ENCODE measurements at places on chromosomes 5 and 9.

DNA sequence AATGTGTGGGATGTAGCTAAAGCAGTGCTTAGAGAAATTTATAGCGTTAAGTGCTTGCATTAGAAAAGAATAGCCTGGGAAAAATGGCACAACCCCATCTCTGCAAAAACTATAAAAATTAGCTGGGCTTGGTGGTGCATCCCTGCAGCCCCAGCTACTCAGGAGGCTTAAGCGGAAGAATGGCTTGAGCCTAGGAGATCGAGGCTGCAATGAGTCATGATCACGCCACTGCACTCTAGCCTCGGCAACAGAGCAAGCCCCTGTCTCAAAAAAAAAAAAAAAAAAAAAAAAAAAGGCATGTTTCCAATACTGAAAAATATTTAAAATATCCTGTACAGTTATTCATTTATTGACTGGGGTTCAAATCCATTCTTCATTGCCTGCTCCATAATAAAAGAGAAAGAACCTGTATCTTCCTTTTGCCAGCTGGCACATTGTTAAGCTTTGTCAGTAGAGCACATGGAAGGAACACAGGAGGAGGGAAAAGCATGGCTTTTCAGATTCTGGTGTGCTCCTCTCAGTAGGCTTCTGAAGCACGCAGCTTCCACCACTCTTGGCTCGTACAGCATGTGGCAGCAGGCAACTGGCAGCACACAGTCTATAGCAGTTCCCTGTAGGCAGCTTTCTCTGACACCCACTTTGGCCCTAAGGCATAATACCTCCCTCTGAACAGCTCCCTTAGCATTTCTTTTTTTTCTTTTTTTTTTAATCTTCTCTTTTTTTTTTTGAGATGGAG, 73.5 kb downstream of the TRIM36 start:
- no peak for DNase-seq

GRCh38 chr9:134284741-134285140, 41.5 kb upstream of the RXRA start:
- no peak for DNase-seq

DNA sequence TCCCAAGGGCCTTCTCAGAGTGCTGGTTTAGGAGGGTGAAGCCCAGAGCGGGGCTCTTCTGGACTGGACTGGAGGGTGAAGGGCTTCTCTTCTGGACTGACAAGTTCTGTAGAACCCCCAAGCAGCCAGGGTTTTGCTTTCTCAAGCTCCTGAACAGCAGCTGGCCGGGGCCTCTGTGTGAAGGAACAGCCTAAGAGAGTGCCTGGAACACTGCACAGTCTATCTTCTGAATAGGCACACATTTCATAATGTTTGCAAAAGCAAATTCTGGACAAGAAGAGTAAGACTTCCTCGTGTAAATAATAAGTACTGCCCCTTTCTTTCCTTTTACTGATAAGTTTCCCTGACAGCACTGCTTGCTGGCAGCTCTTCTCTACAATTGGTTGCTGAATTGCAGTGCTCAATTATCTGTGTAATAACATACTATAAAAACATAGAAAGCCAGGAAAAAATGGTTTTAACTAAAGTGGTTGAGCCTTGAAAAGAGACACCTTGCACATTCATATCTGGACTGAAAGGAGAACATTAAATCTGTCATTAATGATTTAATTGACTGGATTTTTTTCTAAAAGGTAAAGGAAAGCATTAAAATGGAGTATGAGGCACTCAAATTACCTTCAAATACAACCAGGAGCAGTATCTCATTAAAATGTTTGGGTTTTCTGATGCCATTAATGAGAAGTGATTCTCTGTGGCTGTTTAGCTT, 20.5 kb downstream of the MAST4 start:
- no peak for DNase-seq

DNA sequence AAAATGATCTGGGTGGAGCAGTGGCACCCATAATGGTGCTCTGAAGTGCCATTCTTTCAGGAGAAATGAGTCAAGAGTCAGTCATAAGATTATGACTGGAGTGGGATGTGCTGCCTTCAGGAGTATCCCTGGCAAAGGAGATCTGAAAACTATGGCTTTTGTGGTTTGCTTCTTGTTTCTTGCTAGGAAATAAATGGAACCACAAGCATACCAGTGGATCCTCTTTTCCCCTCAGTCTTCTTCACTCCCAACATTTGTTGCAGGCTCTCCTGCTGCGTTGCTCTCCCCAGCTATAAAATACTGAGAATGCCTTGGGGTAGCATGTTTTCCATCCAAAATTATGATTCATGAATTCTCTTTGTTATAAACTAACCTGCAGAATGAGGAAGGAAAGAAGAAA, 199.1 kb downstream of the NNT start:
- no peak for DNase-seq

- DNase-seq, result no peak
Measured at GRCh38 chr9:137482094-137482781, 23.1 kb upstream of the NSMF start.

DNA sequence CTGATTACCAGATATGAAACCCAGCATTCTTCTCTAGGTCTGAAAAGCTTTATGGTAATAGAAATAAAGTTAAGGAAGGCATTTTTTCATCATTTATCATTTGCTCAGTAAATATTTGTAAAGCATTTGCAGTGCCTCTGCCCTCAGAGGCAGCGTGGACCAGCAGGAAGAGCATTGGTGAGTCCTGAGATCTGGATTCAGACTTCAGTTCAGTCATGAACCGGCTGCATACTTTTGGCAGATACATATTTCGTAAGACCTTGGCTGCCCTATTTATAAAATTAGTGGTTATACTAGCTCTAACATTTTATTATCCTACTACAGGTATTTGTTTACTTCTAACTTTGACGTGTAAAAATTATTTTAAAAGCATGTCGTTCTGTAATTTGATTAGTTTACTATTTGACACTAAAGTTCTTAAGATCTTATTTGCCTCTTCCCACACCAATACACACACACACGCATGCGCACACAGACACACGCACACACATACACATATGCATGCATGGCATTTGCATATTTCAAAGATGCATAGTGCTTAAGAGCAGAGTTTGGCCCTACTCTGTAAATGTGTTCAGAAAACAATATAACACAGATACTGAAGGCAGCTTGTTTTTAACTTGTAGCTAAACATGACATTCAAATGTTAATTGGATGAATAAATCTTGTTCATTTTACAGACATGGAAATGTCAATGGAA, 101.9 kb downstream of the RPS23 start:
- no peak for DNase-seq

DNA sequence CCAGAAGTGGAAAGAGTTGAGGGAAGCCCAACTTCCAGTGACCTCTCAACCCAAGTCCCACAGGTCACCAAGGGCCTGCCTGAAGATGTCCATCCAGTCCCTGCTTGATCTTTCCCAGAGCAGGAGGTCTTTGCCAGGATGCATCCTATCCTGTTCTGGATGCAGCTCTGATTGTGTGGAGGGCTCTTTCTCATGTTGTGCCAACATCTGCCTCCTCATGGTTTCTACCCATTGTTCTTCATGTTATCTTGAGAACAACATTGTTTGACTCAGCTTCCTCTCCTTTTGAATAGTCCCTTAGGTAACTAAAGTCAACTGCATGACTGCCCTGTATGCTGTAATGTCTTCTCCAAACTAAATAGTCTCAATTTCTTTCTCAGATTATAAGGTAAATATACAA, 169.3 kb downstream of the CCDC192 start:
- no peak for DNase-seq

GRCh38 chr5:83776437-83777031, 55.9 kb upstream of the HAPLN1 start:
- DNase-seq, result no peak

DNA sequence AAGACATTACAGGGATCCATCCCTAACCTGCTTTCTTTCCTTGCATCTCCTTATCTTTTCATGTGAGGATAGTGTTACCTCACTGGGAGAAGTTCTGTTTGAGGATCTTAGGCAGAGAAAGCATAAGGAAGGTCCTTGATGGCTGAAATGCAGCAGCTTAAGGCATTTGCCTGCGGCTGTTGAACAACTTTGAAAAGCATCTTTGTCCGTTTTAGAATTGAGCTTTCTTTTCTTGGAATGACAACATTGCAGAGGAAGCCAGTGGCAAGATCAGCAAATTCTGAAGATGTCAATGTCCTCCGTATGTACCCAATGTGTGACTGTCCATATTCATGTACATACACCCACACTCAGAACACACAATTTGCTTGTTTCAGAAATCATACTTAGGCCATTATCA, 436.2 kb downstream of the GABRG2 start:
- DNase-seq, result no peak
